ENCODE measurements at places on chromosomes 3 and 15.

DNA sequence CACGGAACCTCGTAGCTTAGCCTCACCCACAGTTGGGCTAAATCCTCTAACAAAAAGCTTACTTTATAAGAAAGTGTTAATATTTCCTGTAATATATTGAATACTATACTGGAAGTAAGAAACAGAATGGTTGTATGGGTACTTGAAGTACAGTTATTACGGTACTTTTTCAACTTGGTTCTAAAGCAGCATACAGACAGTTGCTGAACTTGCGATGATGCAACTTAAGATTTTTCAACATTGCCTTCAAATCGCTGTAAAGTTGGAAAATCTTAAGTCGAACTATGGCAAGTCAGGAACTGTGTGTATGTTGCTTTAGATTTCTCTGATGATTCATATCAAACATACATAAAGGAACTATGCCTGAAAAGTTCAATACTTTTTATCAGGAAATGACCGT lies 204.4 kb upstream of the C2CD4B start:
- DNase-seq = no peak

GRCh38 chr3:11240496-11240895 lies 31.7 kb upstream of the ATG7 start:
- peak; percentile 60 for DNase-seq

GRCh38 chr15:66603301-66604179 lies 37.7 kb upstream of the LCTL start:
- DNase-seq = peak; percentile 74

- DNase-seq = no peak
Measured at GRCh38 chr3:94875149-94875548, 812.3 kb downstream of the NSUN3 start.

GRCh38 chr15:69718916-69719315 lies 266.3 kb downstream of the RPLP1 start:
- no peak for DNase-seq

GRCh38 chr3:158470944-158471638 lies 99.9 kb upstream of the MLF1 start:
- DNase-seq = no peak
